ENCODE measurements at places on chromosomes 2 and 18. TPM values are rescaled to one million over a fixed set of nuclear protein-coding genes. Genes with fewer than 3 reads are reported as not detected.

Gene TMEM247
- not detected for total RNA-seq

Gene KIDINS220
- total RNA-seq, result 99.2 TPM

Gene TLX2
- not detected for total RNA-seq

Gene NYAP2
- total RNA-seq, result not detected

Gene EFHD1
- 4.3 TPM for total RNA-seq

Gene TPGS2
- 127 TPM for total RNA-seq

Gene RNASEH1
- 18.5 TPM for total RNA-seq

Gene SERPINB4
- total RNA-seq, result not detected

Gene HAUS1
- 58.3 TPM for total RNA-seq

Gene UCN
- 2.4 TPM for total RNA-seq

Gene CAPN14
- 0.50 TPM for total RNA-seq

Gene ABCG5
- not detected for total RNA-seq

Gene ELP2
- total RNA-seq, result 111 TPM

Gene CCDC141
- total RNA-seq, result 14.8 TPM

Gene ALK
- total RNA-seq, result not detected

Gene CCDC74B
- 10.9 TPM for total RNA-seq

Gene ZNF385B
- 5.5 TPM for total RNA-seq

Gene LRATD1
- 177 TPM for total RNA-seq

Gene MDH1B
- total RNA-seq, result 2.8 TPM

Gene GNAL
- 10.5 TPM for total RNA-seq

Gene CDH19
- not detected for total RNA-seq

Gene RGPD4
- not detected for total RNA-seq

Gene CNDP1
- 0.29 TPM for total RNA-seq

Gene MSTN
- total RNA-seq, result 0.38 TPM

Gene REEP1
- total RNA-seq, result 14.2 TPM

Gene ADCYAP1
- total RNA-seq, result not detected

Gene CCL20
- total RNA-seq, result not detected

Gene PAX8
- 3.9 TPM for total RNA-seq

Gene DNAJC10
- total RNA-seq, result 261 TPM

Gene VWC2L
- not detected for total RNA-seq

Gene ANKRD39
- total RNA-seq, result 17.4 TPM

Gene SETBP1
- 32.2 TPM for total RNA-seq

Gene OTOF
- total RNA-seq, result 0.11 TPM

Gene NETO1
- total RNA-seq, result 52.4 TPM

Gene IGFBP5
- 75.3 TPM for total RNA-seq

Gene ATAD2B
- 38.3 TPM for total RNA-seq

Gene TRIM54
- total RNA-seq, result not detected

Gene PLEK
- total RNA-seq, result not detected

Gene SCYGR4
- not detected for total RNA-seq

Gene LHCGR
- not detected for total RNA-seq

Gene AUP1
- total RNA-seq, result 110 TPM

Gene RAMP1
- total RNA-seq, result 105 TPM

Gene IL1A
- total RNA-seq, result not detected

Gene TWSG1
- total RNA-seq, result 40.4 TPM

Gene PDE6D
- 23.3 TPM for total RNA-seq

Gene TXNDC2
- not detected for total RNA-seq

Gene NFE2L2
- 58.7 TPM for total RNA-seq

Gene KCNG2
- not detected for total RNA-seq

Gene GALR1
- 4.0 TPM for total RNA-seq
